ENCODE measurements at places on chromosomes 2 and 18.

- no peaks in the 10 kb centered on the region for H3K4me1 ChIP-seq
- H3K4me3 ChIP-seq: no peak overlapping the region
- no peak overlapping the region for H3K27ac ChIP-seq
- no peaks in the 10 kb centered on the region for H3K36me3 ChIP-seq
Observed at GRCh38 chr18:12057419-12058039, 36.1 kb upstream of the ANKRD62 start.

GRCh38 chr2:60385648-60386047 lies 167.8 kb downstream of the BCL11A start:
- H3K27me3 ChIP-seq: no peaks in the 10 kb centered on the region
- no peak for DNase-seq
- H3K36me3 ChIP-seq: no peaks in the 10 kb centered on the region
- no peak overlapping the region for H3K27ac ChIP-seq
- H3K4me3 ChIP-seq: no peak overlapping the region

- no peaks in the 10 kb centered on the region for H3K27me3 ChIP-seq
- H3K4me1 ChIP-seq: no peaks in the 10 kb centered on the region
- no peaks in the 10 kb centered on the region for H3K36me3 ChIP-seq
- no peak overlapping the region for H3K27ac ChIP-seq
- no peak for DNase-seq
Observed at GRCh38 chr18:24974431-24974830, 377.5 kb downstream of the ZNF521 start.

- peaks cover 10% of the 10 kb centered on the region for H3K4me1 ChIP-seq
- no peaks in the 10 kb centered on the region for H3K36me3 ChIP-seq
- H3K27me3 ChIP-seq: no peaks in the 10 kb centered on the region
- no peak overlapping the region for H3K27ac ChIP-seq
- no peak overlapping the region for H3K4me3 ChIP-seq
- DNase-seq: no peak
Observed at GRCh38 chr2:72819501-72819900, 6.3 kb downstream of the EXOC6B start.

GRCh38 chr2:167851876-167852275 lies 395.5 kb downstream of the STK39 start:
- H3K4me1 ChIP-seq: no peaks in the 10 kb centered on the region
- no peak overlapping the region for H3K4me3 ChIP-seq
- H3K27me3 ChIP-seq: no peaks in the 10 kb centered on the region

GRCh38 chr2:201950606-201951005 lies 83.0 kb upstream of the FZD7 start:
- DNase-seq: no peak
- H3K4me1 ChIP-seq: no peaks in the 10 kb centered on the region
- H3K36me3 ChIP-seq: no peaks in the 10 kb centered on the region
- H3K27ac ChIP-seq: no peak overlapping the region

GRCh38 chr2:151973901-151974199 lies 125.0 kb downstream of the CACNB4 start:
- peaks cover 10% of the 10 kb centered on the region for H3K27me3 ChIP-seq
- DNase-seq: no peak
- H3K27ac ChIP-seq: no peak overlapping the region
- no peak overlapping the region for H3K4me3 ChIP-seq
- H3K4me1 ChIP-seq: no peaks in the 10 kb centered on the region

GRCh38 chr2:25707927-25708590 lies 34.7 kb upstream of the DTNB start:
- H3K4me1 ChIP-seq: peaks cover 3% of the 10 kb centered on the region
- no peak for DNase-seq
- H3K4me3 ChIP-seq: no peak overlapping the region

DNA sequence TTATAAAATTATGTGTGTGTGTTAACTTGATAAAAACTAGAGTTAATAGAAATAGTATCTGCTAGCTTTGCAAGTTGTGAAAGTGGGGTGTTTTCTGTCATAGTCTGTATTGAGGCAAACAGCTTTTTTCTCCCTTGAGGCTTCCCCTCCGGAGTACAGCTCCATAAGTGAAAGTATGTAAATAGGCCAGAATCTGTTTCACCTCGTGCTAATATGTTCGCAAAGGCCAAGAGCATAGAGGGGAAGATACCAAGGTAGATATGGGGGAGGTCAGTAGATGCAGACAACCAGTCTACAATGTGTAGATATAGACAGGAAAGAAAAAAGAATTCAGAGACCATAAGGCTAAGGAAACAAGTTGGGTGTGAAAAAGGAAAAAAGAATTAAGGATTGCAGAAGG lies 72.9 kb downstream of the PTRHD1 start:
- no peaks in the 10 kb centered on the region for H3K27me3 ChIP-seq
- H3K4me3 ChIP-seq: no peak overlapping the region
- DNase-seq: no peak
- H3K4me1 ChIP-seq: no peaks in the 10 kb centered on the region

- no peaks in the 10 kb centered on the region for H3K27me3 ChIP-seq
- H3K4me3 ChIP-seq: no peak overlapping the region
- H3K27ac ChIP-seq: no peak overlapping the region
- no peak for DNase-seq
Observed at GRCh38 chr2:47079515-47080412, 75.3 kb downstream of the STPG4 start.

- no peak overlapping the region for H3K27ac ChIP-seq
- DNase-seq: no peak
- peaks cover 5% of the 10 kb centered on the region for H3K27me3 ChIP-seq
- no peak overlapping the region for H3K4me3 ChIP-seq
- H3K4me1 ChIP-seq: no peaks in the 10 kb centered on the region
- no peaks in the 10 kb centered on the region for H3K36me3 ChIP-seq
Observed at GRCh38 chr18:80200932-80201672, 46.2 kb downstream of the PARD6G start.

DNA sequence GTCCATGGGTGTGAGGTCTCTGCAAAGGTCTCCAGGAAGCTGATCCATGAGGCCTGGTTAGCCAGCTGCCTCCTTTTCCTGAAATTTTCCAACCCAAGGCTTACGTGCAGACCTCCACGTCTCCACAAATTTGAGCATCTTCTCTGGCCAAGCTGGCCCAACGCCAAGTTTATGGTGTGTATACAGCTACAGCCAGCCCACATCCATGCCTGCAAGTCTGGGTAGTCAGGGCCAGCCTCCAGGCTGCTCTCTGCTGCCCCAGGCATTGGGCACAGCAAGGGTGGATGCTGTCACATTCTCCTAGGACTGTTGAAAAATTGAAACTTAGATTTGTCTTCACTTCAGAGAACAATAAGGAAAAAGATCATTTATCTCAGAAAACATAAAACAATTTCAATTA lies 525.5 kb upstream of the CHAC2 start:
- H3K4me3 ChIP-seq: no peak overlapping the region

DNA sequence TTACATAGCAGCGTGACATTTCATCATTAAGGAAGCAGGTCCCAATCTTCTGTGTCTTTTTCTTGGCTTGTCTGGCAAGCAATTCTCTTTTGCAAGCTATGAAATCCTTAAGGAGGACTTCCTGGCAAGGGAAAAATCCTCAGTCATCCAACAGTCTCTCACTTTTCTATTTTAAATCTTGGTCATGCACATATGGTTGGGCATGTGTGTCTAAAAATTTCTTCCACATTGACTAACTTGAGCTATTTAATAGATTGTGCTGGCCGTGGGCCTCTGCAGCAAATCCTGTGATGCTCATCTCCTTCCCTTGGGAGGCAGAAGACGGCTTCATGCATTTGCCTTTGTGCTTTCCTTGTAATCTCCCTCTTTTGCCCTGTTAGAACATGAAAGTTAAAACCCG lies 634.3 kb upstream of the FANCL start:
- no peaks in the 10 kb centered on the region for H3K27me3 ChIP-seq
- no peak overlapping the region for H3K27ac ChIP-seq
- no peaks in the 10 kb centered on the region for H3K4me1 ChIP-seq
- H3K4me3 ChIP-seq: no peak overlapping the region

DNA sequence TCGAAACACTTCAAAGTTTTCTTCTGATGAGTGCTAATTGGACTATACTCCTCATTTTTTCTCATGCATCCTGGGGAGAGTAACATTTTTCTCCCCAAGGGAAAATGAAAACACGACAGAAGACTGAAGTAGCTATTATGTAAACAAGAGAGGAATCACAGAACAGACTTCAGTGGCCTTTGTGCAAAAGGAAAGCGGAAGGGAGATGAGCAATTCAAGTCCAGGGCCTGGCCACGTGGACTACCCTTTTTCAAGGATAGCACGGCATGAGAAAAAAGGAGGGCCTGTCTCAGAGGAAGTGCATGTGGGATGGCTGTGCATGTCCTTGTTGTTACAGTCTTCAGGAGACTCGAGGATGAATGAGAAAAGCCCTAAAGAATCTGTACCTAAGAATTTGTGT lies 43.8 kb upstream of the KCNE4 start:
- DNase-seq: no peak
- peaks cover 3% of the 10 kb centered on the region for H3K27me3 ChIP-seq
- H3K4me3 ChIP-seq: no peak overlapping the region
- no peak overlapping the region for H3K27ac ChIP-seq
- H3K4me1 ChIP-seq: no peaks in the 10 kb centered on the region

DNA sequence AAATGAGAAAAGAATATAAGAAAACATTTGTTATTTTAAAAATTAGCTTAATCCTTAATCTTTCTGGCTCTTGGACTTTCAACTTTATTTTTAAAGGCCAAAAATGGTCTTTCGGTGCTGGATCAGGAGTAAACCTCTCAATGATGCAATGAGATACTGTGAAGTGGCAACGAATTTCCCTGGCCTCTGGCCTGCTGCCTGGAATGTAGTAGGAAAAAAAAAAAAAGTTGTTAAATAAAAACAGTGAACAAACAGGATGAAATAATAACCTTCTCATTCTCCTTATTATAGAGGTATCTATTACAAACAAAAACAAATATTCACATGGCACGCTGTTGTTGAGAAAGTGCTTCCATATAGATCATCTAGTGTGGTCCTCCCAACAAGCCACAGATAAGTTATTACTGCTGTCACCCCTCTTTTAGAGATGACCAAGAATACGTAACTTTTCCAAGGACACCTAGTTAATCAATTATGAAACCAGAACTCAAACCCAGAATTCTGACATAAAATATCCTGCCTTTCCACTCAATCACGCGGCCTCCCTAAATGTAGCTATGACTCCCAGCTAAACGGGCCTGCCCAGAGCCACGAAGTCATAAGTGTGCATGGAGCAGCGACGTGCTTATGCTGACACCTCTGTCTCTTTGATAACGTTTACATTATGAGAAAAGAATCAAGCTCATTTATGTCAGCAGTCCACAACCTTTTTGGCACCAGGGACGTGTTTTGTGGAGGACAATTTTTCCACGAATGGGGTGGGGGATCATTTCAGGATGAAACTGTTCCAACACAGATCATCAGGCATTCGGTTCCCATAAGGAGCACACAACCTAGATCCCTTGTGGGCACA lies 170.9 kb downstream of the BCL2 start:
- H3K4me3 ChIP-seq: no peak overlapping the region
- H3K4me1 ChIP-seq: peaks cover 46% of the 10 kb centered on the region
- H3K27ac ChIP-seq: no peak overlapping the region
- no peaks in the 10 kb centered on the region for H3K27me3 ChIP-seq
- peaks cover 12% of the 10 kb centered on the region for H3K36me3 ChIP-seq

DNA sequence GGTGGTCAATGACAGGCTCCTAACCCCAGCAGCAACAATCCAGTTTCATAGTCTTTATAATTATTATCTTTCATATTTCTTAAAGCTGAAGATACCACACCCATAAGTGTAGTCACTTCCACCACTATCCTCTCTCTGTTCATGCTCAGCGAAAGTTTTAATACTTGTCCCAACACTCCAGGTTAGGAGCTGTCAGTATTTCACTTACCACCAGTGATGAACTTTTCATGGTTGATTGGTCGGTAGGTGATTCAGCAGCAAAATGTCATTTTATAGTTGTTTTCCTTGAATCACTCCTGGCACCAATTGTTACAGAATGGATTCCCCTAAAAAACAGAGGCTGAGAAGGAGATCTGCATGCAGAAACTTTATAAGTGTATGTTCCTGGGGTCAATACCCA lies 324.9 kb downstream of the CCDC85A start:
- H3K4me1 ChIP-seq: no peaks in the 10 kb centered on the region
- H3K27ac ChIP-seq: no peak overlapping the region
- no peak for DNase-seq
- H3K36me3 ChIP-seq: no peaks in the 10 kb centered on the region

- H3K36me3 ChIP-seq: no peaks in the 10 kb centered on the region
- peaks cover 36% of the 10 kb centered on the region for H3K27me3 ChIP-seq
- no peak overlapping the region for H3K4me3 ChIP-seq
- no peak overlapping the region for H3K27ac ChIP-seq
- no peaks in the 10 kb centered on the region for H3K4me1 ChIP-seq
Observed at GRCh38 chr2:130768191-130768855, 13.0 kb downstream of the AMER3 start.

- no peaks in the 10 kb centered on the region for H3K36me3 ChIP-seq
- DNase-seq: no peak
- H3K27ac ChIP-seq: no peak overlapping the region
- no peaks in the 10 kb centered on the region for H3K4me1 ChIP-seq
Observed at GRCh38 chr2:118929059-118929458, 12.9 kb upstream of the MARCO start.

- peaks cover 10% of the 10 kb centered on the region for H3K4me1 ChIP-seq
- no peaks in the 10 kb centered on the region for H3K36me3 ChIP-seq
- no peak overlapping the region for H3K27ac ChIP-seq
- no peak overlapping the region for H3K4me3 ChIP-seq
- peaks cover 4% of the 10 kb centered on the region for H3K27me3 ChIP-seq
Observed at GRCh38 chr2:29113891-29114321, 1.3 kb upstream of the CLIP4 start.

DNA sequence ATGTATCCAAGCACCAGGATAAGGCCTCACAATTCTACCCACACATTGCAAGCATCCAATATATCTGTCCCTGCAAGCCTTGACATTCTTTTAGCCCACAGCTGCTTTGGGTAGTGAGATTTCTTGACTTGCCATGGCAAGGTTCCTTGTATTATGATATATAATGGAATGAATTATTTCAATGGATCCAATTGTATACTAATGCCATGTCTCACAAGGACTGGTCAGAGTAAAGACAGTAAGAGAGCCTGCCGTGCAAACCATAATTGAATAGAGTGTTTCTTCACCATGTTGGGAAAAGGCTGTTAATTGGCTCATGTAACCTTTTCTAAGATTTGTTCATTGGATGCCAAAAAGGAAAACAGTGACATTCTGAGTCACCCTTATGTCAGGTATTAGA lies 64.3 kb upstream of the RBBP8 start:
- H3K4me1 ChIP-seq: no peaks in the 10 kb centered on the region
- no peaks in the 10 kb centered on the region for H3K36me3 ChIP-seq
- H3K27ac ChIP-seq: no peak overlapping the region
- no peaks in the 10 kb centered on the region for H3K27me3 ChIP-seq
- DNase-seq: no peak
- no peak overlapping the region for H3K4me3 ChIP-seq

All from T-cell (primary cell).